Small intestine (tissue), 16 donors: ENCODE measurements at places on chromosomes 16 and 17.

DNA sequence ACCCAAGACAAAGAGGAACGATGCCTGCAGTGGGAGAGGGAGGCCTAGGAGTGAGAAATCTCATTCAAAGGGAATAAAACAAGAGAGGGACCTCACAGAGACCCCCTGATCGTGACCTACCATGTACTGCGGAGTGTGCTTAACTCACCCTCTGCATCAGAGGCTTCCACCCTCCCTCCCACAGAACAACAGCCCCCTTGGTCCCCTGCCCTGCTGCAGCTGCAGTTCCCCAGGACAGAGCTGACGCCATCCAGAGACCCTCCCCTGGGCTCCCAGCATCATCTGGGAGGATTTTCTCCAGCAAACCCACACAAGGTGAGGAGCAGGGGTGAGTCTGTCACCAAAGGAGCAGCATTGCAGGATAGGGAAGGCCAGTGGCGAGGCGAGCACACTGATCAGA lies 39.8 kb downstream of the TLE7 start:
- DNase-seq, result no peak

DNA sequence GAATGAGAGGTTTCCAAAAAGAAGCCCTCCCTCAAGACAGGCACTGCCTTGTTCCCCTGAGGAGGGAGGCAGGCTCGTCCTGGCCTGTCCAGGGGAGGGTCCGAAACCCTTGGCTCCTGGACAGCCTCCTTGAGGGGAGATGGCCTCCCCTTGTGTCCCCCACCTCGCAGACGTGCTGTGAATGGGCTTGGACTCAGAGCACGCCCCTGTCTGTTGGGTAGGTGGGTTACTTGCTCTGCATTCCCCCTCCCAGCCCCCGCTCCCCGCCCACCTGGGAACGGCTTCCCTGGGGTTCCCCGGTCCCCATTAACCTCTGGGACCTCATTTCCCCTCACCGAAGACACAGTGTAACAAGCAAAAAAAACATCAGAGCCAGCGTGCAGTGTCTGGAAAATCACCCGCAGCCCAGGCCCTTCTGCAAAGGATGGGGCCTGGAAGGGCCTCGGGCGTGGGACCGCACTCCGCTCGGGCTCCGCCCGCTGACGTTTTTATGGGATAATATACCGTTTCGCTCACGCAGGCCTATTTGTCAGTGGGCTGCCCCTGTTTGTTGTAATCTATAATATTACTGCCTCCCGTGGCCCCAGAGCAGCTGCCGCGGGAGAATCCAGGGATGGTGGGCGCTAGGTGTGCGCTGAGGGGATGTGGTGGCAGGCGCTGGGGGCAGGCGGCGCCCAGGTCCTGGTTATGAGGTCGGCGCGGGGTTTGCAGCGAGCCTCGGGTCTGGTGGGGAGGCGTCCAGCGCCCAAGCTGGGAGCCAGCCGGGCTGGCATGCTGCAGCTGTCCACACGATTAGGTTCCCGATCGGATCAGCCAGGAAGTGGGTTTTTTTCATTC lies 11.1 kb downstream of the BAHCC1 start:
- DNase-seq, result peak; percentile 61

DNA sequence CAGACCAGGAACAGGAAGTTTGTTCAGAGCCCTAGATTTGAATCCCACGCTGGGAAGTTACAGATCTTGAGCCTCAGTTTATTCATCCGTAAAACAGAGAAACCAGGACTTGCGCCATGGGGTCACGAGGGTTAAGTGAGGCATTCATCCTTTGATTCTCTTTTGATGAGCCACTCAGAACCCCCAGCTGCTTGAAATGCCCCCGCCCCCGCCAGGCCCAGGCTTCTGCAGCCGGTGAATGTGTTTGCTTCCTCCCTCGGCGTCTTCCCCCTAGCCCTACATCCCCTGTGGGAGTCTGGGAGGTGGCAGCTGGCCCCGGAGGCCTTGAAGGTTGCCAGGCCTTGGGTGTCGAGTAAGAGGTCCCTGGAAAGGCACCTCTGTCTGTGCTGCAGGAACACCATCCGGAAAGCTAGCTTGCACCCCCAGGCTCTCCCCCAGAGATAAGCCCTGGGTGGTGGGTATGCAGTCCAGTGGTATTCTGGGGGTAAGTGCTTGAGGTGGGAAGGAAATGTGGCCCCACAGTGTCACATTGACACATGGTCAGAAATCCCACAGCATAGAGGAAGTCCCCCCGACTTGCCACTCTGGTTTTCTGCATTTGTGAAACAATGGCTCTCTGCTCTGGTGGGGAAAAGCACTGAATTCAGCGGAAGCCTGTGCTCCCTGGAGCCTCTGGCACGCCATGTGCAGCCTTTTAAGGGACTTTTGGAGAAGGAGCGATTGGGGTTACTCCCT lies 14.9 kb downstream of the IRF8 start:
- DNase-seq, result no peak

DNA sequence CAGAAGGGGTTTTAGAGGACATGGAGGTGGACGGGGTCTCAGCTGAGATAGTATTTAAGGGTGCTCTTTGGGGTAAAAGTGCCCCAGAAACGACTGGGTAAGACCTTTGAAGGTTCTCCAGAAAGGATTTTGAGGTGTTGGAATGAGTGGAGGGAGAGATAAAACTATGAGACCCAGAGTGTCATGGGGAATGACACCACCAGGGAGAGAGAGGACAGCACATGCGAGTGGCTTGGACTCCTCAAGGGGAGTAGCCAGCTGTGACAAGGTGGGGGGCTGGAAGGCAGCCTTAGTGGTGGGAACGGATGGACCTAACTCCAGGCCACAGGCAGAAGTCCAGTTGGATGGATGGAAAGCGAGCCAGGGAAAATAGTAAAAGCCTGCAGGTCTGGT lies 19.2 kb upstream of the PITPNM3 start:
- DNase-seq, result no peak

DNA sequence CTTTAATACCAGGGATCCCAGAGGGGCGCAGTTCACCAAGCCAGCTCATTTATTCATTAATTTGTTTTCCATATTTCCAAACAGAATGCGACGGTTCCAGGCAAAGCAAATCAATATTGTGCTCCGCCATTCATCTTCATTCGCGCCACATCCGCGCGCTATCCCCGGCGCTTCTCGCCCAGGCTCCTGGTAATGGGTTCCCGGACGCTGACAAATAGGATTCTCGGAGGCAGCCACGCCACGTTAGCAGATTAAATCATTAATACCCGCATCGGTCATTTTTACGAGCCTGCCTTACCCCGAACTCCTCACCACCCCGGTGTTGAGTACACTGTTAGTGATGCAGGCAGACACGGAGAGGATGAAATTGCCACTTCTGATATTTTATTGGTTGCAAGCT lies 26.0 kb upstream of the C16orf82 start:
- DNase-seq, result no peak

- DNase-seq, result no peak
These were observed 173.5 kb downstream of the NPIPB11 start for GRCh38 chr16:29232811-29233704.

- DNase-seq, result no peak
These were observed 349.2 kb upstream of the HSBP1 start for GRCh38 chr16:83458612-83459011.

GRCh38 chr17:50908860-50909764 lies 43.0 kb upstream of the TOB1 start:
- DNase-seq, result peak; percentile 79

DNA sequence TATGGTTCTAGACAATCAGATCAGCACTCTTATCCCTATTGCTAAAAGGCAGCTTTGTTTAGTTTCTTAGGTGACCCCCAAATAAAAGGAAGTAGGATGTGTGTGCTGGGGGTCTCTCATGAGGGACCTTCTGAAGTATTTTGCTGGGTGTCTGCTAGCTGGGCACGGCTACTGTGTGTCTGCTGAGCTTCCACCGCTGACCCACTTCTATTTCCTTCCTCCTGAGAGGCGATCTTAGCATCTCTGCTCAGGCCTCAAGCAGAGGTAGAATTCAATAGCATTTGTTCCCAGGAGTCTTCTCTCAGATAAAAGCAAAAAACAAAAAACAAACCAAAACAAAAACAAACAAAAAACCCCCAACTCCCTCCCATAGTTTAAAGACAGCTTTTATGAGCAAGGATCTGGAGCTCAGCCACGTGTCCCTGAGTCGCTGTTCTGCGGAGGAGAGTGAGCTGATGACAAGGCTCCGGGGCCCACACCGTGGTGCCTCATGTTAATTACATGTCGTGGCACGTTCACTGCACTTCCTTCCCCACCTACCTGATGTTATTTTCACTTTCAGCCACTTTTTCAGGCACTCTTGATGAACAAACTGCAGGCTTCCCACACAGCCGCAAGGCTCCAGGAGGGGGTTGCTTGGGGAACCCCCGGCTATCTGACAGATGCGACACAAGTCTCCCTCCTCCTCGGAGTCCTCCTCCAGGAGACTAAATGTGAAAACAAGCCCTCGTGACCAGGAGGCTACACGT lies 83.5 kb downstream of the MARCHF10 start:
- peak; percentile 49 for DNase-seq

- no peak for DNase-seq
These were observed 17.2 kb downstream of the GINS3 start for GRCh38 chr16:58409316-58409973.

GRCh38 chr16:55933038-55933437 lies 57.9 kb upstream of the CES5A start:
- no peak for DNase-seq

- peak; percentile 21 for DNase-seq
These were observed 806 bp downstream of the TBX21 start for GRCh38 chr17:47733674-47734410.

- DNase-seq, result no peak
These were observed 33.4 kb upstream of the CLEC18A start for GRCh38 chr16:69917739-69918138.

GRCh38 chr16:55672471-55672870 lies 16.7 kb downstream of the SLC6A2 start:
- DNase-seq, result no peak

DNA sequence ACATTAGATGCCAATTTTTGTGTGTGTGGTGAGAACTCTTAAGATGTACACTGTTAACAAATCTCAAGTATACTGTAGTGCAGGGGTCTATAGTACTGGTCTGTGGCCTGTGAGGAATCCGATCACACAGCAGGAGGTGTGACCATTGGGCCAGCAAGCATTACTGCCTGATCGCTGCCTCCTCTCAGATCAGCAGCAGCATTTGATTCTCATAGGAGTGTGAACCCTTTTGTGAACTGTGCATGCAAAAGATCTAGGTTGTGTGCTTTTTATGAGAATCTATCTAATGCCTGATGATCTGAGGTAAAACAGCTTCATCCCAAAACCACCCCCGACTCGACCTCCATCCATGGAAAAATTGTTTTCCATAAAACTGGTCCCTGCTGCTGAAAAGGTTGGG lies 12.6 kb downstream of the ZNF267 start:
- no peak for DNase-seq

DNA sequence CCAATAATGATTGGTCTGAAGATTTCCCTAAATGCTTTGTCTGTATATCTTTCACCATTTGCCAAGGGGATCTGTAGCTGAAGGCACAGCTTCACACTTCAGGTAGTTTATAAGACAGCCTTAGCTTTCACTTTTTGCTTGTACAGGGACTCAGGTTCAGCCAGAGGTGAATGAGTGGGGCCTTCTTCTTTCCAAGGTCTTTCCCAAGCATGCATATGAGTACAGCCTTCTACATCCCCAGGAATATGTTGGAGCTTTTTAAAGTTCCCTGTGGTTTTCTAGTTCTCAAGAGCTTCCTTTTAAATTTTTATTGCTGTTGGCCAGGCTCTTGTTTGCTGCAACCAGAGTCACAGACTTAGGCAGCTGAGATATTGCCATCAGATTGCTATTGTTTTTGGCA lies 17.9 kb upstream of the SPDYE4 start:
- no peak for DNase-seq

DNA sequence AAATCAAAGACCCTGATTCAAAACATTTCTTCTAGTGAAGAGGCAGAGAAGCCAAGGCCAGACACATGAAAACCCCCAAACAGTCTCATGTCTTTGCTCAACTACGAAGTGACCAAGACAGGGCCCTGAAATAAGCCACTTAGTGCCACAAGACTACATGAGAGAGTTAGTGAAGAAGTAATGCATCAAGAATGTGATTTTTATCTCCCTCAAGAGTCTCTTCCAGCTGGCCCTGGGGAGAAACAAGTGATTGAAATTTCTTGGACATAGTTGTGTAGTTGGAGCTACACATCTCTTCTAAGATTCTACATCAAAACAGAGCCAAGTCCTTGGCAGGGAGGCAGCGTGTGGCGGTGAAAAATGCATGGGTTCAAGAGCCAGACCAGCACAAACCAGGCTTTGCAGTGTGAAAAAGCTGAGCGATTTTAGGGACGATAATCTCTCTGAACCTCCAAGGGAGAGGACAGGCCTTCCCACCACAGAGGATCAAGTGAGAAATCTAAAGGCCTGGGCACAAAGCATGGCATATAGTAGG lies 30.6 kb downstream of the LYRM1 start:
- DNase-seq, result no peak
